ENCODE measurements at places on chromosomes 7 and 10.
A peak's percentile ranks its signal among the peaks of the same experiment; 100 is the strongest.

GRCh38 chr7:7263297-7264230, 81.2 kb downstream of the C1GALT1 start:
- no peak for DNase-seq

GRCh38 chr10:100349672-100350071, 2.6 kb downstream of the SCD start:
- DNase-seq = peak; percentile 20

DNA sequence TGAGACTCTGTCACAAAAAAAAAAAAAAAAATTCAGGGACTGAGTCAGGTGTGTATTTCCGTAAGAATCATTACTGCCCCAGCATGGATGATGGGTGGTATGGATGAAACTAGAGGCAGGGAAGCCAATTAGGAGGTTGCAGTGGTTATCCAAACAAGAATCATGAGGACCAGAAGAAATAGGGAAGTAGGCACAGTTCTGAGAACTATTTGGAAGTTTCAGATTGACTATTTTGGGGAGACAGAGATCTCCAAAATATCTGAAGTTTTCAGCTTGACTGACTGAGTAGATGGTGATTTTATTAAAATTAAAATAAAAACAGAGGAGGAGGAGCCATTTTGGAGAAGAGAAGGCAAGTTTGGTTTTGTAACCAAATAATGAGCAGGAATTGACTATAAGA, 119.4 kb upstream of the NRBF2 start:
- DNase-seq = no peak

- DNase-seq = no peak
These were observed 16.1 kb upstream of the LAMB4 start for GRCh38 chr7:108146070-108146842.

DNA sequence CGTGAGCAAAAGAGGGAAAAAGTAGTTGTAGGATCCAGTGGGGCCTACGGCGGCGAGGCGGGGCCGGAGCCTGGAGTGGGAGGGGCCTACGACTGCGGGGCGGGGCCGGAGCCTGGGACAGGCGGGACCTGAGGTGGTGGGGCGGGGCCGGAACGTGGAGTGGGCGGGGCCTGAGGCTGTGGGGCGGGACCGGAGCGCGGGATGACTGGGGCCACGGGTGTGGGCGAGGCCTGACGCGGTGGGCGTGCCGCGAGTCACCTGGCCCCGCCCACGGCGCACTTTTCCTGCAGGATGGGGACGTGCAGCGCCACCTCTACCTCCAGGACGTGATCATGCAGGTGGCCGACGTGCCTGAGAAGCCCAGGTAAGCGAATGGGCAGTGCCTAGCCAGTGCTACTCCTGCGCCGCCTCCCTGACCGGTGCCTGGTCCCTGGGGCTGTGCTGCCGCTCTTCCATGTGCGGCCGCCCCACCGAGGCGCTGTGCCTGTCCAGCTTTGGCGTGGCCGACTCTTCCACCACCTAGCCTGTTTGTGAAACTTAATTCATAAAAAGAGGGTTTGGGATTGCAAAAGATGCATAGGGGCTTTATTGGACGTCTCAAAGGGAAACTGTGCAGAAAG, 496 bp downstream of the ZNF511 start:
- DNase-seq = peak; percentile 98

GRCh38 chr7:36937754-36938563, 213.7 kb upstream of the AOAH start:
- DNase-seq = no peak

GRCh38 chr7:153584132-153584531, 468.1 kb upstream of the DPP6 start:
- DNase-seq = no peak

DNA sequence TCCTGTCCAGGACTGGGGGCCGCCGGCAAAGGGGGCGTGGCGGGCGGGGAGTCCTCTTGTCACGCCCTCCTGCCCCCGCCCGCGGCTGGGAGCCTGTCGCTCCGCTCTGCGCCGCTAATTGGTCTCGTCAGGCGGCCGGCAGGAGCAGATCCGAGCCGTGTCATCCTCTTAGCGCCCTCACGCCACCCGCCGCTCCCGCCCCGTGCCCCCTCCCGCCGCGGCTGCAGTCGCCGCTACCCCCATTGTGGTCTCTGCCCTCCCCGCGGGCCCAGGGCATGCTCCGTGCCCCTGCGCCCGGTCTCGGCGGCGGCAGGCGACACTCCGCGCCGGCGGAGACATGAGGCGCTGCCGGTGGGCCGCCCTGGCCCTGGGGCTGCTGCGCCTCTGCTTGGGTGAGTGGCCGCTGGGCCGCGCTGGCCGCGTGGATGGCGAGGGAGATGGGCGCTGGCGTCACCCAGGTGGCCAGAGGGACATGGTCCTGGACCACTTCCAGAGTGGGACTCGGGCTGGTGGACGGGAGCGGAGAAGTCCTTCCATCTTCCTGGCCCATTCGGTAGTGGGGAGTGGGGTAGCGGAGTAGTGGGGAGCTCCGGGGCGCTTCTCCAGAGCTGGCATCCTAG, at the start of gene CDHR1:
Gene CDHR1 (plus strand): TSS at position 114 of the 620 bp plus-strand sequence. CDS start 224 bp downstream, at position 338.
- DNase-seq = no peak

GRCh38 chr7:152383341-152384234, 52.2 kb downstream of the KMT2C start:
- no peak for DNase-seq

GRCh38 chr7:77266291-77266794, 66.7 kb upstream of the FGL2 start:
- no peak for DNase-seq

DNA sequence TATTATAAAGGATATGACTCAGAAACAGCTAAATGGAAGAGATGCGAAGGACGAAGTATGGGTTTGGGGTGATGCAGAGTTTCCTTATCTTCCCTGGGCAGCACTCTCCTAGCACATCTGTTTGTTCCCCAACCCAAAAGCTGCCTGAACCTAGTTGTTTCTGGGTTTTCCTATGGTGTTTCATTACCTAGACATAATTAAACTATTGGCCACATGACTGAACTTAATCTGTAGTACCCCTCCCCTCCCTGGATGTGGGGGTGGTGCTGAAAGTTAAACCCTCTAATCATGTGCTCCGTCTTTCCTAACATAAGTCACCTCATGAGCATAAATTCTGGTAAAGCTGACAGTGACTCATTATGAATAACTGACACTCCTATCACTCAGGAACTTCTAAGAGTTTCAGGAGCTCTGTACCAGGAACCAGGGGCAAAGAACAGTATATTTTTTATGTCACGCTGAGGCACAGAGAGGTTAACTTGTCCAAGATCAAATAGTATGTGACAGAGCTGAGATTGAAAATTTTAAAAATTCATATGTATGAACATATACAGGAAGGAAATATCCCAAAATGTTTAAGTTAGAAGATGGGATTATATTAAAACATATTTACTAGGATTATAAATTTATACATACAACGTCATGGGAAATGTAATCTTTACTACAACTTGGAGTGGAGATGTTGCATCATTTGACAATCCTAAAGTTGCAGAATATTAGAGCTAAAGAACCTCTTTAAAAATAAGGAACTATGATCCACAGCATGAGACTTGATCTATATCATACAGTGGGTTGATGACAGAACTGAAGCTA, 4.8 kb downstream of the STRIP2 start:
- DNase-seq = no peak

DNA sequence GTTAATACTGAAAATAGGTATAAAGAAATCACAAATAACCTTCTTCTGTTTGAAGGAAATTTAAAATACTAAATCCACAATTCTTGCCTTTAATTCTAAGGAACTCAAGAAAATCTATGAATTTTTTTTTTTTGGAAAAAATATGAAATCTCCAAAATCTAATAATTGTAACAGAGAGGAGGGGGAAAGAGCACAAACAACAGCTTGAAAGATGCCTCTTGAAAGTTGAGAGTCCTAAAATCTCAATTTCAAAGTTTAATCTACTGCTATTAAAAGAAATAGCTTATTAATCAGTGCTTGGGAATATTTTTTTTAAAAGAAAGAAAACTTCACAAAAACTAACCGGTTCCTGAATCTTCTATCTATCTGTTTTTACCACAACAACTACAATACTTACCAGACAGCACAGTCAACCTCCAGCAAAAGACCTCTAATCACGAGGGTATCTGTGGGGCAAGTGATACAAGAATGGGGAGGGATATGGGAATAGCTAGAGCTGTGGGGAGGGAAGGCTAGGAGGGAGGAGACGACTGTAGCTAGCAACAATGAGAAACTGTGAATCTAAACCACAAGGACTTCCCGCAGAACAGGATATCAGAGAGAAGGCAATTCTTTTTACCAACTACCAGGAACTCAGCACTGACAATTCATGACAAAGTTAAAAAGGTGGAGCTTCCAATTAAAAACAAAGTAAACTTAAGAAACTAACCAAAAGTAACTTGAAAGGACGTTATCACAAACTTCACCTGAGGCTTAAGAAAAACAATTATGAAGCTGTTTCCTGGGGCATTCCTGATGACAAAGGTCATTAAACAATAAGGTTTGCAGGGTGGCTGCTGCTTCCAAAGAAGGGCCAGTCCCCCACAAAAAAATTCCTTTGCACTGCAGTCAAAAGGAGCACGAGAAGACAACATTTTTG, at the start of gene USP54:
Gene USP54 (minus strand): TSS at position 462 of the 919 bp plus-strand sequence. CDS start 15,684 bp downstream, outside the sequence.
- DNase-seq = no peak

- DNase-seq = no peak
These were observed 195.8 kb downstream of the PTEN start for GRCh38 chr10:88059190-88059589.

- no peak for DNase-seq
These were observed 146.0 kb downstream of the VTI1A start for GRCh38 chr10:112593023-112593422.

DNA sequence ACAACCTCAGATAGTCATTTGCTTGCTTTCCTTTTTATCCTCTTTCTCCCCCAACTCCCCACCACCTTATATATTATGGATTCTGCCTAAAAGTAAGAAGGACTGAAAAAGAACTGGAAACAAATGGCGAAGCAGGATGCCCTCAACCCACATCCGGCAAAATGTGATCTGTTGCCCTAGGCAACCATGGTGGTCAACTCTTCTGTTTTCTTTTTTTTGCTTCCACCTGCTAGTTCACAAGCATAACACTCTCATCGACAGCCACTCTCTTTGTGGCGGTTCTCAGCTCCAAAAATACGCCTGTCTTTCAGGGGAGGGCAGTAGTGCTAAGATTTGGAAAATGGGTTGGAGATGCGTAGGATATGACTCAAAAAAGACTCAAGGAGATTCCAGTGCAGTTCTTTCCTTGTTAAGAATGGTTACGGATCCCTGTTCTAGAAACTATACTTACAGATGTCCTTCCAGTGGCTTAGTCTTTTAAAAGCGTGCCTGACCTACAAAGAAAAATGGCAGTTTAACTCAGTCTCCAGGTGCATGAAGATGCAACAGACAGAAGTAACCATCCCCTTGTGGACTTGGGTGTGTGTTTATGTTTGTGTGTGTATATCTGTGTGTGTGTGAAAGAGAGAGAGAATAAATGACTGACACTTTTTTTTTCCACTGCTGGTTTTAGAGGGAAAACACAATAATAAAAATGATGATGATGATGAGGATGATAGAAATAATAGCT, 10.7 kb downstream of the APBB1IP start:
- no peak for DNase-seq

GRCh38 chr10:45625879-45626278, 46.7 kb downstream of the ZFAND4 start:
- no peak for DNase-seq

- no peak for DNase-seq
These were observed 746.5 kb downstream of the LRMDA start for GRCh38 chr10:76177936-76178335.

DNA sequence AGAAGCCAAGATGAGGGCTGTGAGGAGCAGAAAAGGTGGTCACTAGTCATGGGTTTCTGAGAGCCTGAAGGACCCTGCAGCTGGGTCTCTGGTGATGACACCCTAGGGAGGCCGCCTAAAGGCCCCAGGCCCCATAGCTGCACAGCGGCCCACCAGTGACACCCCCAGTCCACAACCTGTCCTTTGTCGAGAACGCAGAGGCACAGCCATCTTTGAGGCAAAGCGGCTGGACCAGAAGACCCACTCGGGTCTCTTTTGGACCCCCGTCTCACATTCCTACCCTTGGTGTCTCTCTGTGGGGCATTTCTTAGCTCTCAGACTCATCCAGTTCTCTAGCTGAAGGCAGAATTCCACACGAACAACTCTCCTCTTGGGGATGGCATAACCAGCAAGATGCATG, 18.8 kb downstream of the JCAD start:
- DNase-seq = no peak

DNA sequence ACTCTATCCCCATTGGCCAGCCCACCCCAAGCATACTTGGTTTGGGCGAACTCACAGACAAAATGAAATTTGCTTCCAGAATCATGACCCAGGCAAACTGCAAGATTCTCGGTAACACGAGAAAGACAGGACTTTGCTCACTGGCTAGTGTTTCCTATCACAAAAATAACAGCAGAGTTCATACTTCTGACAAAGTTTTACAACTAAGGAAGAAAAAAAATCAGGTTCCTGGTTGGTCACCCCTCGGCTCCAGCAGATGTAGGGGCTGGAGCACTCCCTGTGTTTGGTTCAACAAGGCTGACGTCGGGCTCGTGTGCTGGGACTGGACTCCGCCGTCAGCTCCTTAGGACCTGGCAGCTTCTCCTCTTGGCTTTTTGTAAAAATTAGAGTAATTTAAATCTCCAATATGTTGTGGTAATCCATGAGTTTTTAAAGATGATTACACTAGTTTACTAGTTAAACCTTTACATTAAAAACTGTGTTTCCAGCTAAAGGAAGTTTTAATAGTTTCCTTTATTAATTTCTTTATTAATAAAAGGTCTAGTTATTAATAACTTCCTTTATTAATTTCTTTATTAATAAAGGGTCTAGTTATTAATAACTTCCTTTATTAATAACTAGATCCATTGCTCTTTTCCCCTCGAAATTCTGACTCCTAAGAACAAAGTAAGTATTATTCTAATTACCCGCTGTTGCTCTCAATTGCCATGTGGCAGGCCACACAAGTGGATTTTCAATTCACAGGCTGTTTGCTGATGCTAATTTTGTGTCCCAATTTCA, 115.6 kb upstream of the RNF32 start:
- no peak for DNase-seq

GRCh38 chr7:2478399-2478785, 2.2 kb upstream of the GRIFIN start:
- DNase-seq = no peak

DNA sequence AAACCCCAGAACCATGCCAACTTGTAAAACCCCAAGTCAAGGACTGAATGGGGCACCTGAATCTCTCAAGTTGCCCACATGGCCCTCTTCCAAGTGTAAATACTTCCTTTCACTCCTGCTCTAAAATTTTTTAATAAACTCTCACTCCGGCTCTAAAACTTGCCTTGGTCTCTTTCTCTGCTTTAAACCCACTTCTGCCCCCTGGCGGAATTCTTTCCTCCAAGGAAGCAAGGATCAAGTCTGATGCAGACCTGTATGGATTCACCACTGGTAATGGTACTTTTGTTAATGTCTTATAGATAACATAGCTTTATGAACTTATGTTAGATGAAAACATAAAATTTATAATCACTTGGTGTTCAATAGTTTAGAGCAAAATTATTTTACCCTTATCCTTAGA, 33.8 kb downstream of the SLC16A9 start:
- DNase-seq = no peak
